Right atrium auricular region (tissue), 2 donors: ENCODE measurements at places on chromosomes 3 and 15. TPM values are rescaled to one million over a fixed set of nuclear protein-coding genes. Genes with fewer than 3 reads are reported as not detected.
A peak's percentile ranks its signal among the peaks of the same experiment; 100 is the strongest.

DNA sequence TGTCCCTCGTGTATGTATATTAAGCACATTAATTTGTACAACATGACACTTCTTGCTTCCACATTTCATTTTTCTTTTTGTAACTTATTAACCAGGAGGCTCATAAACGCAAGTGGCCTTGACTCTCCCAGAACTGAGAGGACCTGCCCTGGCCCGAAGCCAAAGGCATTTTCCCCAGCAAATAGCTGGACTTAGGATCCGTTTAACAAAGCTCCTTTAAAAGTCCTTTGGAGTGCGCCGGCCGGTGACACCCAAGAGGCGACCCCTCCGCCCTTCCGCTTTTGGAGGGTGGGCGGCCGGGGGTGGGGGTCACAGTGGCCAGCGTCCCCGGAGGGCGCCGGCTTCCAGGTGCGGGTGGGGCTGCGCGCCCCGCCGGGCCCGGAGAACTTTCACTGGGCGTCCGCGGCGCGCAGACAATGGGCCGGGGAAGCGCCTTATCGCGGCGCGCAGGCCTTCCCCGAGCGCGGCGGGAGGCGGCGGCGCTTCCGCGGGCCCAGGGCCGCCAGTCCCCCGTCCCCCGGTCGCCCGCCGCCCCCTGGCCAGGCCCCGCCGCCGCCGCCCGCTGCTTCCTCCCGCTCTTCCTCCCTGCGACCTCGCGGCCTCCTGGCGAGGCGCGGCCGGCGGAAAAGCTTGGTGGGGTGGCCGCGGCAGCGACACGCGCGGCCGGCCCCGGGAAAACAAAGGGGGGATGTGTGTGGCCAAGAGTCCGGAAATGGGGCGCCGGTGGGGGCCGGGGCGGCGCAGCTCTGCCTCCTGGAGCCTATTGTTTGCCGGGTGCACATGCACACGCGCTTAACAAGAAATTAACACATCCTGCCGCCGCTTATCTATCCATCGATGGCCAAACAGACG is 613.4 kb downstream of the MCTP2 start:
- peak; percentile 64 for DNase-seq

DNA sequence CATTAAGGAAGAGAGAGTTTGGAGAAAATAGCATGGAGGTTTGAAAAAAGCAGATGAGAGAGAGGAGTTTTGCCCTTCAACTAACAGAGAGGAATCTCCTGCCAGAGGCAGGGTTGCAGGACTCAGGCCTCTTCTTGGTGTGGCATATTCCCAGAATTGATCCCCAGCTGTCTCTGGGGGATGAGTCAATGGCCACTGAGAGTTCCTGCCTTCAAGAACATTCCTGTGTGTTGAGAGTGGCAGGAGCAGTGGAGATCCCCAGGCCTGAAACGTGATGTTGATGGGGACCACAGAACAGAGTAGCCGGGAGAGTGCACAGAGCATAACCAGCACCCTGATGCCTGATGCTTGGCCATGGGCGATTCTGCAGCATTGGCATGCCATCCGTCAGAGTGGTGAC is 348.4 kb upstream of the THBS1 start:
- DNase-seq: no peak

The ANKDD1A gene
- 0.96 TPM for total RNA-seq

The CCK gene
- total RNA-seq: not detected

GRCh38 chr3:48185129-48185528 is 3.1 kb downstream of the CDC25A start:
- no peak for DNase-seq

The TMEM207 gene
- total RNA-seq: not detected

- no peak for DNase-seq
These were observed 49.7 kb downstream of the TMEM39A start for GRCh38 chr3:119413603-119414280.

GRCh38 chr3:23036728-23037127 is 166.4 kb upstream of the UBE2E2 start:
- DNase-seq: no peak

DNA sequence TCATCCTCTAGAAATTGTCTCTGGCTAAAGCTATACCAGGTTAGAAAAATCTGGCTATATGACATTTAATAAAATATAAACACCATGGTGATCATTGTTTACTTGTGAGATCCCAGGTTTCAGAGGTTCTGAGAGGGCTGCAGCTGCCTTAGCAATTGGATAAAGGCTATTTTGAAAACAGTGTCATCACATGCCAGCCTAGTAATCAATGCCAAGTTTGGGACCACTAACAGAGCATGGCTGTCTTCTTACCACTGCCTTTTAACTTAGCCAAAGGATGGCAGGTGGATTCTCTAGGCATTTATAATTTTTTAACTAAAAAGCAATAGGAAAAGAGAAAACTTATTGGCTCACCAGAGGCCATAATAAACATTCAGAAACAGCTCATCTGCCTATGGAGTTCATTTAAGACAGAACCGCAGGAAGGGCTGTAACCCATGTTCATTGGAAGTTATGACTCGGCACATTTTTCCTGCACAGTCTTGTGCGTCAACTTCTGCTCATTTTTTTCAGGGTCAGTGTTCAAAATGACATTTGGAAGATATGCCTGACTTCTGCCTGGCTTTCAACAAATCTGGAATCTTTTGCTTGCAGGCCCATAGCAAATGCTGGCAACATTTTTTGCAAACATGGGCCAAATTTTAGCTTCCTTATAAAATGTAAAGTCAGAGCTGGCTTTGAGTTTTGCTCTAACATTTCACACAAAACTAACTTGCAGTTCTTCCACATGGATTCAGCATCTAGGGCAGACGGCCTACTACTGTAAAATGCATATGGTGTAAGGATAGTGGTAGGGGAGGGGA is 476.0 kb upstream of the TBL1XR1 start:
- DNase-seq: no peak

- no peak for DNase-seq
These were observed 126.8 kb downstream of the PEAK1 start for GRCh38 chr15:77292969-77293558.

DNA sequence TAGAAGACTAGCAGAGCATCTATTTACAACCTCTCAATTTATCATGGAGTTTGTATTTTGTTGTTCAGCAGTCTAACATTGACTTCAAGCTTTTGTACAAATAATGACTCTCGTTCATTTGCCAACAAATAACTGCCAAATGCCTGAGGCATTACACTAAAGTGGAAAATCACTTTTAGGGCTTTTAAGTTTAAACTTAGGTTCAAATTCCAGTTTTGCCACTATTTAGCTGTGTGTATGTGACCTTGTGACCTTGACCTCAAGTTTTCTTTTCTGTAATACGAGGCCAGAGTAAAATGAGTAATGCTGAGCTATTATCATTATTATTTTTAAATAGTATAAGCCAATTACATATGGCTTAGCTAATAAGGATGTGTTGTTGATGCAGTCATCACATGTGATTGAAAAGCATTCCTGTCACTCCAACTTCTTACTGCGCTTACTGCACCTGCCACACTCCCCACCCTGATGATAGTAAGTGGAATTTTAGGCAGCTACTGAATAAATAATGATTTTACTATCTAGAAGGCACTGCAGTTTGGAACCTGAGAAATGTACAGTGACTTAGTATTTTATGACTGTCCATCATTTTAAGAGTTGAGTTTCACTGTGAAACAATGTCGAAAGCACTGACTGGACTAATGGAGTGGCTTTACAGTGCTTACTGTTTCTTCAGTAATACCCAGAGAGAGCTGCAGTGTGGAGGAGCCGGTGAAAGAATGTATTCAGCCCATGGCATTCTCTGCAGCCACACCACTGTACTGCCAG is 16.3 kb downstream of the ARL8B start:
- no peak for DNase-seq

The TNFAIP8L3 gene
- 7.7 TPM for total RNA-seq

The VGLL4 gene
- total RNA-seq: 30.2 TPM

GRCh38 chr3:197076415-197076814 is 46.8 kb upstream of the MELTF start:
- DNase-seq: no peak

- DNase-seq: no peak
These were observed 645.8 kb upstream of the NR2F2 start for GRCh38 chr15:95684693-95685115.

DNA sequence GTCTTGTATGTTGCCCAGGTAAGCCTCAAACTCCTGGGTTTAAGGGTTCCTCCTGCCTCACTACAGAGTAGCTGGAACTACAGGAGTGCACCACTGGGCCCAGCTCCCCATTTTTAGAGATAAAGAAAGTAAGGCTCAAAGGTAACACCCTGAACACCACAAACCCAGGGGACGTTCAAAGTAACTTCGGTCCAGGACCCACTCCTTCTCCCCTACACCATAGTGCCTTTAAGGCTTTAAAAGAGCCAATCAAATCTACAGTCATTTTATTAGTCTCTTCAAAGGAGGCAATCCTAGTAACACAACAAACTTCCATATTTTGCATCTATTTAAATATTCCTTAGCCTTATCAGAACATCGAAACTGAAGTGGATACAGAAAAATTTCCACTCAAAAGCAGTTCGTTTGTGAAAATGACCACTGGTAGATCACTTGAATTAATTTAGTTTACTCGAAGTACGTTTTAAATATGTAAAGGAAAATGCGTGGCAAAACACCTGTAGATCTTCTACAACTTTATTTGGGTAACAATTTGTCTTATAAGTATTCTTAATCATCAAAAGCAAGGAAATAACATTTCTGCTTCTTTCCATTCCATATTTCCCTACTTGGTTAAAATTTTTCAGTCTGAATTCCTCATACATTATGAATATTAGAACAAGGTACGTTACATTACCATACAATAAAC is 1.8 kb downstream of the STAG1 start:
- DNase-seq: no peak

GRCh38 chr3:119555309-119555735 is 4.1 kb downstream of the CD80 start:
- DNase-seq: no peak

- no peak for DNase-seq
These were observed 21.3 kb downstream of the COLQ start for GRCh38 chr3:15500107-15500724.

- no peak for DNase-seq
These were observed 115.3 kb downstream of the PLCH1 start for GRCh38 chr3:155629556-155629955.

GRCh38 chr15:98541519-98541918 is 106.8 kb upstream of the IGF1R start:
- no peak for DNase-seq
